Stimulated activated naive CD4-positive, alpha-beta T cell (primary cell): ENCODE measurements at places on chromosomes 6 and 20.

DNA sequence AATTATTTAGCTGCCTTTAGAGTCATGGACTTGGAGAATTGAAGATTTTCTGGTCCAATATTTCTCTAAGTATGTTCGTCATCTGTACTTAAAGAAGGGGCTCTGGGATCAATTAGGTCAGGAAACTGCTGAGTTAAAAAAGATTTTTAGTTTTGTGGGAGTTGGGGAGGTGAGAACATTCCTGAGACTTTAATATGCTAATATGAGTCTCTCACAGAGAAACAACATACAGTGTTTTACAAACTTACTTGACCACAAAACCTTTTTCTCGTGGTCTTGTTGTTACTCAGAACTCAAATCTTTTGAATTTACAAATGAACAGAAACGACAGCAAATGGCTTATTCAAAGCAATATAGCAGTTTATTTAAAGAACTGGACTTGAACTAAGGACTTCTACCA is 67.9 kb downstream of the LIN28B start:
- DNase-seq, result no peak

DNA sequence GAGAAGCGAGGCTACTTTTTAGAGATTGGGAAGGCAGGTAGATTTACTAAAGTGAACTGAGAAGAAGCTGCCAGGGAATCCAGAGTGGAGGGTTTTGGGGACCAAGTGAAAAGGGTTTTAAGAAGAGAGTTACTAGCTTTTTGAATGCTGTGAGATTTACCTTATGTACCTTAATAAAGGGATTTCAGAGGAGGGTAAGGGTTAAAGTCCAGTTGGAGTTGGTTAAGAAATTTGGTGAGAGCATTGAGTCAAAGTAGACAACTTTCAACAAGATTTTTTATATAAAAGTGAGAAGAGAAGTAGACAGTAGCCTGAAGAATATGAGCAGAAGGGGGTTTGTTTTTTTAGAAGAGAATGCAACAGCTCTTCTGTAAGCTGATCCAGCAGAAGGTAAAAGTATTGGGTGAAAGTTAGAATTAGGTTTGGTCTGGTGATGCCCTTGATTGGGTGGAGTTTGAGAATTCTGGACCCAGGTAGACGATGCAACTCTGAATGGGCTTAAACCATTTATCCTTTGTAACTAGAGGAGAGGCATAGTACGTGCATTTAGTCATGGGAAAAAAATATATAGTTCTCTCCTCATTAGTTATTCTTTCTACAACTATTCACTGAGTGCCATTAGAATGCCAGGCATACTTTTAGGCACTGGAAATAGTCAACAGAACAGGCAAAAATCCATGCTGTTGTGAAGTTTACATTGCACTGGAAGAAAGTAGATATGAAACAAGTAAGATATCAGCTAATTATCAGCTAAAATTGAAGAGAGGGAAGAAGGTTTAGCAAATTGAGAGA is 44.8 kb downstream of the ATRN start:
- DNase-seq, result no peak

DNA sequence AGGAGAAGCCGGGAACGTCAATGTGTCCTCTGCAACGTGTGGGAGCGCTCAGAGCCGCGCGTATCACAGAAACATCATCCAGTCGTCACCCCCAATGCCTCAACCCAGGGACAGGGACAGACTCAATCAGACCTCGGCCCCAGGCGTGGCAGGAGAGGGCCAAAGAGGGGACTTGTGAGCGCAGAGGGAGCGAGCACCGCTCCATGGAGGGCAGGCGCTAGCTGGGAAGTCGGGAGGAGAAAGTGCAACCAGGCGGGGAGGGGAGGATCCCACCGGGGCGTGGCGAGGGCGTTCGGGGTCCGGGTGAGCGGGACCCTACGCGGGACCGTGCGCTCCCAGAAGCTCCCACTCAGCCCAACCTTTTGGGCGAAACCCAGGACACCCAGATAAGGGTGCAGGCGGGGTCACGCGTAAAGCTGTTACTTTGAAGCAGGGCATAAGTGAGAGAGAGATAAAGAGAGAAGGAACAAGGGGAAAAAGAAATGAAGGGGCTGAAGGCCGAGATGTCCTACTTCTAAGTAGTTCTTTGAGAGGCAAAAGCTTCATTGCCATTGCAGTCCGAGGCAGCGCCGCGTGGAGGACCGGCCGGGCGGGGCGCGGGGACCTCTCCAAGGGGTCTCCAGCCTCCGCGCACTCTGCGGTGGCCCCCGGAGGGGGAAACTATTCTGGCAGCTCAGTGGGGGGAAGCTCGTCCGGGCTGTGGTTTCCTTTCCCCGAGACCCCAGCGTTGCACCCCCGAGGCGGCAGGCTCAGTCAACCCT is 862 bp upstream of the SOBP start:
- DNase-seq, result no peak

- no peak for DNase-seq
Measured at GRCh38 chr6:137033828-137034227, 10.9 kb downstream of the IL20RA start.

DNA sequence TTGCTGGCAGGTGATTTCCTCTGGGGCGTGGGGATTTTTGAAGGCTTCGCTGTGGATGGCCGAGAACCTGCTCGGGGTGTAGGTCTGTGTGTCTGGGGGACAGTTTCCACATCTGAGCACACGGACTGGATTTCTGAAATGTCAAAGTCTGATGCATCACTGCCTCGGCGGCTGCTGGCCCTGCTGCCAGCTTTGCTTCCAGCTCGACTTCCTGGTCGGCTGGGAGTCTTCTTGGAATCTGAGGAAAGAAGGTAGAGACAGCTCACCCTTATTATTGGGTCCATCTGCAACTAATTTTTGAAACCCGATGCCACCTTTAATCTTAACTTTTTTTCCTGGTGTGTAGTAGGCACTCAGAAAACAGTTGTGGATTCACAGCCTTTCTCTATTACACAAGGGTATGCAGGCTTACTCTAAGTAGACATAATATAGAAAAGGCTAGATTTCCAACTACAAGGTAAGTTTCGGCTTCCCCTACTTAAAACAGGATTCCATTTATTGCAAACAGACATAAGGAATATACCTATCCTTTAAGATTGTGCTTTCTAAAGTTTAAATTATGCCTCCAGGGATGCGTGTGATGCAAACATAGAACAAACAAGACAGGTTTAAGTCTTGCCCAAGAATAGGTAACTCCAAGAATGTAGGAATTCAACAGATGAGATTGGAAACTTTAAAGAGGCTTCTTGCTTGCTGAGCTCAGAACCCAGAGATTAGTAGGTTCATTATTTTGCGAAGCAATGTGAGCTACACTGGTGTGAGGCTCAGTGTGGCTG is 183.5 kb downstream of the DST start:
- no peak for DNase-seq

DNA sequence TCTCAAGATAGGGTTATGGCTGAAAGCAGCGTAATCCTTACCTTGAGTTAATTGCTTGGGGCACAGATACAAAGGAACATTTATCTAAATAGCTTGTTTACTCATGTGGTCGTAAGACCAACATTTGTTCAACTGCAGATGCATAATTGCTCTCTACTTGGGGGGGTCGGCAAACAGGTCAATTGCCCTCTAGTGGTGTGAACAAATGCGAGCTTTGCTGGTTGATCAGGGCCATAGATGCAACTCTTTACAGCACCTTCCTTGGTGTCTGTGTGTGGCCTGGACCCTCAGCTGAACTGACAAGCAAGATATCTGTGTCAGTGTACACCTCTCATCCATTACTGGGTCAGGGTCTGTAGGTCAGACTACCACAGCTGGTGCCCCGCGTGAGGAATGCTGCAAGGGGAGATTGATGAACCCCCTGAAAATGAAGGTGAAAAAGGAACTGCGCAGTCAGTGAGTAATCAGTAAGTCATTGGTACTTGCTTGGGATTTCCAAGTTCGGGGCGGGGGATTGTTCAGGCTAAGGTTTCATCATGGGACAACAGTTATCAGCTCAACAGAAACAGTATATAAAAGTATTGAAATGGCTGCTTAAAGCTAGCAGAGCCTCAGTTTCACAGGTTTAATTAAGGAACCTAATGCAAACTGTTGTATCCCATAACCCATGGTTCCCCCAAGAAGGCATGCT is 24.0 kb downstream of the HLA-DPA1 start:
- DNase-seq, result no peak

- DNase-seq, result no peak
Measured at GRCh38 chr6:811831-812230, 118.9 kb upstream of the EXOC2 start.

DNA sequence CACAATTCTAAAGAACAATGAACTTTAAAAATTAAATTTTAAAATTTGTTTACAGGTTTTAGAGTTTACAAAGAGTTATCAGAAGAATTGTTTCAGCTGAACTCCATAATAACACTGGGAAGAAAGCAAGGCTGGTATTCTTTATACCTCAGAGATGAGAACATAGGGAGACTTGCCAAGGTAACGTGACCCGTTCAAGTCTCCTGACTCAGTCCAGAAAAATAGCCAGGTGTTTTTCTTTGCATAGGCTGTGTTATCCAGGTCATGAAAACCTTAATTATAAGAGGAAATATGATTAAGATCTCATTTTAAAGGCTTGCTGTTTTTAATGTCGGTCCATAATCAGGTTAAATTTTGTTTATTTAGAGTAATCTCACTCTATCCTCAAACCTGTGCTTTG is 8.5 kb upstream of the C6orf141 start:
- no peak for DNase-seq

GRCh38 chr20:5171064-5171789 is 44.4 kb downstream of the CDS2 start:
- DNase-seq, result no peak

DNA sequence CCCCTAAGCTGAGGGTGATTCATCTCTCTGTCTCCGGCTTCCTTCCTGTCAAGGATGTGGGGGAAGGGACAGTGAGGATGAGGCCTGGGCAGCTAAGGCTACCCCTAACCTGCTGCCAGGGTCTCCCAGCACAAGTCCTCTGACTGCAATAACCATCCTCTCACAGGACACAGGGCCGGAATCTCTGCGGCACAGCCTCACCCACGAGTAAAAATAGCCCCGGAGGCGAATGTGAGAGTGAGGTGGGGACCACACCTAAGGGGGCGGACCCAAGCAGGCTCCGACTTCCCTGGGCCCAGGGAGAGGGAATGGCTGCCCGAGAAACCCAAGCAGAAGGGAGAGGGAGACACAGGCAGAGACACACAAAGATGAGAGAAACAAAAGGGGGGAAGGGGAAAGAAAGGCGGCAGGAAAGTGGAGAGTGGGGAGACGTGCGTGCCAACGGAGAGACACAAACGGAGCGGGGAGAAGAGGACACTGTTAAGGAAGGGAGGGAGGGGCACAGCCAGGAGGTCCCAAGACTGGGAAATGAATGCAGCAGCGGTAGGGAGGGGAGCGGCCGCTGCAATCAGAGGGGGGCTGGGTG is 1.4 kb downstream of the CLIC1 start:
- no peak for DNase-seq

DNA sequence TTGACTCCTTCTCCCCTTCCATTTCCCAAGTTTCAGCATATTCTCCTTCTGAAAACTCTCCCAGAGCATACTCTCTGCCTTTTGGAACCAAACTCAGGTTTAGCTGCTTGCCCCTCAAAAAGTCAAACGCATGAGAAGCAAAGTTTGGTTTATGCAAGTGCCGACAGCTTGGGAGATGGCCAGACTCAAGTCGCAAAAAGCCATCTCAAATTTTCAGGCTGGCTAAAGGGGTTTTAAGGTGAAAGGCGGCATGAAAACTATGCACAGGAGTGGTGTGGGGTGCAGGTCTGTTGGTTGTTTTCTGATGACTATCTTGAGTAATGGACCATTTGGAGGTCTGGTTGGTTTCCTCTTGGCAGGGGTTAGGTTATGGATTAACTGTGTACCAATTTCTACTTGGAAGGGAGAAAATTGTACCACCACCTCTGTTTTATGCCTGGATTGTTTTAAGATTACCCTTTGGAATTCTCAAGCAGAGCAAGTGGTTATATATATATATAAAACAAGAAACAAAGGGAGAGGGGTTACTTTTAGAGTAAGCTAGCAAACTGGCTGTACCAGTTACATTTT is 52.4 kb upstream of the SCGN start:
- DNase-seq, result no peak

- DNase-seq, result no peak
Measured at GRCh38 chr6:114712129-114712662, 369.4 kb upstream of the HS3ST5 start.

DNA sequence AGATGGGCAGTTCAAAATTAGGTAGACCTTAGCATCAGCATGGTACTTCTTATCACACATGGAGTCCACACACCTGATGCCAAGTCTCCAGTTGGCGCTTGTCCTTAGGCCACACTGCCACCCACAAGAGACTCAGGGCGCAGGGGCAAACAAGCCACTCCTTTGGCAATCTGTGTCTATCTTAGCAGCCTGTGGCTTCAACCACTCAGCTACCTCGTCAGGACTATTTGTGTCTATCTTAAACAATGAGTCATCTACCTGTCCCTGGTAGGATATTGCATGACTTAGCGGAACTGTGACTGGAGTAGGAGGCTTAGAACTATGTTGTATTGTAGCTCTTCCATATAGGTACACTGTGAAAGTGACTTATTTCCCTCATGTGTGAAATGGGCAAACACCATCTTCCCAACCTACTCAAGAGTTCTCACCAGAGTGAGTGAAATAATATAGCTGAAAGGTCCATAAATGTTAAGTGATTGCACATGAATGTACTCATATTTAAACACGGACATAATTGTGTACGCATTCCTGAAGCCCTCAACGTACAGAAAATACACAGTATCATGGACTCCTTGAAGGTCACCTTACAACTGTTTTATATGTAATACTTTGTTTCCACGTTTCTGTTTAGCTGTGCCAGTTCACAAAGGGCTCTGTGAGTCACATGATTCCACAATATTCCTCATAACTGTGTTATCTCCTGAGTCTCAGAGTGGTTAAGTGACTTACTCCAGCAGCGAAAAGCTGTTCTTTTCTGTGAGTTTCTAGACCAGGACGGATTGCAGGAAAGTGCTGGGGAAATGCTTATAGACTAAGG is 1.6 kb downstream of the TRIM27 start:
- DNase-seq, result no peak

- DNase-seq, result no peak
Measured at GRCh38 chr6:17923401-17923863, 64.0 kb downstream of the KIF13A start.

DNA sequence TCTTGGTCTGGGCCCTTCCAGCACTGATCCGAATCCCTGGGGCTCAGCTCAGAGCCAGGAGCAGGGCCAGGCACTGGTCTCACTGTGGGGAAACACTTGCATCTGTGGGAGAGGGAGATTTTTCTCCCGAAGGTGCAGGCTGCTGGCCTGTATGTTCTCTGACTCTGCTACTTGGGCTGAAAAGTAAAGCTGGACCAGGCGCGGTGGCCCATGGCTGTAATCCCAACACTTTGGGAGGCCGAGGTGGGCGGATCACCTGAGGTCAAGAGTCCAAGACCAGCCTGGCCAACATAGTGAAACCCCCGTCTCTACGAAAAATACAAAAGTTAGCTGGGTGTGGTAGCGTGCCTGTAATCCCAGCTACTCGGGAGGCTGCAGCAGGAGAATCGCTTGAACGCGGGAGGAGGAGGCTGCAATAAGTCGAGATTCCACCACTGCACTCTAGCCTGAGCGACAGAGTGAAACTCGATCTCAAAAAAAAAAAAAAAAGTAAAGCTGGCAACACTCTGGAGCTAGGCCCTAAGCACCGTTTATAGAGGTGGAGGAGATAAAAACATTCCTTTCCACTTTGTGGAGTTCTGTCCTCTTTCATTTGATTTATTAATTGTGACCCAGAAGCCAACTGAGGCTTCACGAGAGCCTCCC is 41.7 kb downstream of the JPH2 start:
- no peak for DNase-seq
